ENCODE measurements at places on chromosomes 5 and 9.

DNA sequence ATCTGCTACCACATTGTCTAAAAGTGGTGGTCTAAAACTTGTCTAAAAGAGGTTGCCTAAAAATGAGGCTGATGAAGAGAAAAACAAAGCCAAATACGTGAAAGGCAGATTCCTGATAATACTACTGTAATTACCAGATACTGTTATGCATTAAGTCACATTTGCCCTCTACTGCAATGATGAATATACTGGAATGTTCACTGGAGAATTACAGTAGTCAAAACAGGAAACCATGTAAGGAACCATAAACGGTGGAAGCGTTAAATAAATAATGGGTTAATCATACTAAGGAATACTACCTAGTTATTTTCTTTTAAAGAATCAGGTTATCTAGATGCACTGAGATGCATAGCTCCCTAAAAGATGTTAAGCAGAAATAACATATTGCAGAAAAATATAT is 201.3 kb downstream of the MCTP1 start:
- DNase-seq: no peak

- no peak for DNase-seq
Measured at GRCh38 chr5:124651663-124652513, 94.6 kb downstream of the ZNF608 start.

DNA sequence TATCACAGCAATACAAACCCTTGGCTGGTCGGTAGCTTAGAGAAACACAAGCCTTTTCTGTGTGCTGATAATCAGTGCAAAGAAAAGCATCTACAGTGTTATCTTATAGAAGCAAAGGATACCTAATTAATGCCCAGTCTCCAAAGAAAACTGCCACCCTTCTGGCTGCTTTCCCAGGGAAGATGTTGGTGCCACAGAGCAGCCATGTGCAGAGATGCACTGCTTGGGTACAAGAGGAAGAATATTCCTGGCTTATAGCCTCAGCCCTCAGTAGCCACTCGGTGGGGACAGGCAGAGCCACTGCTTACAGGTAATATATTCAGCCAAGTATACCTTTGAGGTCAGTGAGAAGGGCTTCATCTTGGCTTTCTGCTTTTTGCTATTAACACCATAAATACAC is 185.3 kb downstream of the PCSK1 start:
- DNase-seq: no peak

DNA sequence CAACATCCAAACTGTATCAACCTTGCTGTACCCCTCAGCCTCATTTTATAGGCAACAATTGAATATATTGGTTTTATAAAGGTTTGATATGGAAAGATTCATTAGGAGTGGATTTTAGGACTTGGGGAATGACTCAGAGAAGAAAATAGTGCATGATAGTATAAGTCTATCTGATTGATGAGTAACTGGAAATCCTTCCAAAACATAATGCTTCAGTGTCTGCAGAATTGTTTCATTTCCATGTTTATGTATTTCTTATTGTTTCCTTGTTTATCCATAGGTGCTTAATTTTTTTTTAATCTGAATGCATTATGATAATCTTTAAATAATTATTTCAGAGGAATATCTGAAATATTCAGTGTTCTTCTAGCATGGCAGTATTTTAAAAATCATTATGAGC is 12.6 kb downstream of the JAK2 start:
- no peak for DNase-seq

- no peak for DNase-seq
Measured at GRCh38 chr9:15295761-15296405, 11.1 kb downstream of the TTC39B start.

DNA sequence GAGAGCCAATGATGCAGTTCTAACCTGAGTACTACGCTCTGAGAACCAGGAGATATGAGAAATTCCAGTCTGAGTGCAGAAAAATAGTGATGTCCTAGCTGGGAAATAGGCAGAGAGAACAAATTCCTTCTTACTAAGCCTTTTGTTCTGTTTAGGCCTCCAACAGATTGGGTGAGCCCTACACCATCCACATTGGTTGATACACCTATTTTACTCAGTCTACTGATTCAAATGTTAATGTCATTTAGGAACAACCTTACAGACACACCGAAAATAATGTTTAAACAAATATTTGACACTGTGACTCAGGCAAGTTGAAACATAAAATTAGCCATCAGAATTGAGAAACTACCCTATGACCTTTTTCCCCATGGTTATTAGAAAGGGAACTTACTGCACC is 333.9 kb upstream of the IZUMO3 start:
- no peak for DNase-seq

- no peak for DNase-seq
Measured at GRCh38 chr5:145982572-145983318, 46.4 kb downstream of the SH3RF2 start.

DNA sequence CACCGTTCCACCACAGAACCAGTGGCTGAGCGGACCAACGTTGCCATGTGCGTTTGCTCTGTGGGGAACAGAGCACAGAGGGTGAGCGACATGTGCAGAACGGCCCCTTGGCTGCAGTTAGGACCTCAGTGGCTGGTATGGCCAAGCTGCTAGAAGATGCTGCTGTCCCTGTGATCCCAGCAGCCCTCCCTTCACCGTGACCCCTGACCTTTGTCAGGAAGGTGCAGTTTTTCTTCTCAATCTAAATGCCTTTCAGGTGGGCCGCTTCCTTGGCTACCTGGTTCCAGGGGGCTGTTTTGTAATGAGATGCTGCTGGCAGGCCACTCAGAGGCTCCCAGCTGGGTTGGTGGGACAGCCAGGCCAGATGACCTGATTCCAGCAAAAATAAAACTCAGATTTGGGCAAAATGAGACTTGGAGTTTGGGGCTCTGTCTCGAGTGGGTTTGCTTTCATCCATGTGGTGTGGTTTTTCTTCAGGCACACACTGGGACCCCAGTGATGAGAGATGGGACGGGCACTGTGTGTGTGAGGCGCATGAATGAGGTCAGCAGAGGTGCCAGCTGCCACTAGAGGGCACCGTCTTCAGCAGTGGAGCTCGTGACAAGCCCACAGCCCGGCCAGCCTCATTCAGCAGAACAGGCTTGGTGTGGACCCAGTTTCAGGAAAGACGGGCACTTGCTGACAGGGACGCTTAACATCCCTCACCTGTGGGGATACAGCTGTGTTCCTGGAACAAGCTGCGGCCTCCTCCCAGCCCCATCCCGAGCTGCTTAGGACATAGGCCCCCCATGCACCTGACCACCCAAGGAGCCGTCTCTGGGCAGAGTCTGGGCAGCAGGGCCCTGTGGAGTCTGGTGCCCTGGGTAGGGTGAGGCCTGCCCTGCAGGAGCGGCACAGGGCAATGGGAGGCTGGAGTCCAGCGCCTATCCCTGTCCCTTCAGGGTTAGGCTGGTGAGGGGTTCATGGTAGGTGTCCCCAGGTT is 4.1 kb downstream of the MRPS2 start:
- no peak for DNase-seq

GRCh38 chr9:91741522-91741921 is 208.5 kb downstream of the ROR2 start:
- no peak for DNase-seq

DNA sequence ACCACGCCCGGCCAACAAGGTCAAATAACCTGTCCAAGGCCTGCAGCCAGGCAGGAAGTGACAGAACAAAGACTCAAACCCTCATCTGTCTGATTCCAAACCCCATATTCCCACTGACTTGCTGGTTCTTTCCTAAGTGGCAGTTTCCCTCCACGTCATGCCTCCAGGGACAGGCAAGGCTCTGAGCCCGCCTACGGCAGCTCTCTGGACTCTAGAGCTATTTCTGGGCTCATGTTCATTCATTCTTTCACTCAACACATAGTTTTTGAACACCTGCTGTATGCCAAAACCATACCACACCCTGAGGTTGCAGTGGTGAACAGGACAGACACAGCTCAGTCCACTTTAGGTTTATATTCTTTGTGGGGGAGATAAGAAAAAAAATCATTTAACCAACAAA is 5.2 kb upstream of the FBP1 start:
- no peak for DNase-seq

DNA sequence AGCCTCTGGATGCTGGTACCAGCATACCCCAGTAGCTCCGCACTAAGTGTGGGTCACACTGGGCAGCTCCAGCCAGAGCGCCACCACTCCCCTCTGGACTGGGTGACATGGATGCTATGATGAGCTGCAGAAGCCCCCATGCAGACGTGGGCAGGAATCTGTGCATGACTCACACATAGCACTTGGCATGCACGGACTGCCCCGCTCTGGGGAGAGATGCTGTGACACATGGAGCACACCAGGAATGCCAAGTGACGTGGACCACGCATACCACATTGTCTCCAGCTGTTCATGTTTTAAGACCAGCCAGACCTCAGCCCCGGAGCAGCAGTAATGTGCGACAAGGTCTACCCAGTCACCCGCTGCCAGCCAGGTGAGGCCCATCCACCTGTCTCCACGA is 64.1 kb downstream of the SEMA4D start:
- no peak for DNase-seq

DNA sequence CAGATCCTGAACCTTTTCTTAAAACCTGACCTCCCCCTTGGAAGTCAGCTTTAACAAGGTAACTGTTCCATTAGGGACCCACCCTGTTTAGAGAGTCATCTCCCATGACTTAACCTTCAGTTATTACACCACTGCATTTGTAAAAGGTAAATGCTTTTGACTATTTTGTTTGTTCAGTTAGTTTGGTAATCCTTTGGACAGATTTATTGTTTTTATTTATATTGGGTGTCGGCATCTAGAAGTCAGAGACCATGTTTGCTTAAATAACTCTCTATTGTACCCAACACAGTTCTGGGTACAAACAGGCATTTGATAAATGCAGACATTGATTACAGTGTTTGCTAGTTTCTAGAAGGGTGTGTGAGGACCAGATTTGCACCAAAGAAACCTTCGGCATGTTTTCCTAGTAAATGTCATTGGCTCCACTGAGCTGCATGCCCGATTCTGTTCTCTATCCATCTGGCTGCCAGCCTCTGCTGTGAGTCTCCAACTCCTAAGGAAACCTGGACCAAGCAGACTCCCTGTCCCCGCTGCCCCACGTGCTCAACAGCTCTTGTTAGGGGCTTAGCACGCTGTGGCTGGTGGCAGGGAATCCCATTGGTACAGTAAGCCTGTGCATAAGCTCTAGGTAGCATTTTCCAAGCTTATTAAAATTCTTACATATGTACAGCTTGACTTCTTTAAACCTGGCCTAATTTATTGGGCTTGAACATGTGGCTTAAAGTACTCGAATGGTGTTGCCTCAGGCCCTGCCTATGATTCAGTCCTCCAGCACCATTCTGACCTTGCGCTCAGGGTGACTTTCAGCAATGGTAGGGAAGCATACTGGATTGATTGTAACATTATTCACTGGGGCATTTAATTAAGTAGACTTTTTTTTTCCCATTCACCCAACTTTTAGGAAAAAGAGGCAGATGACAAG is 6.6 kb downstream of the PCBD2 start:
- DNase-seq: no peak

GRCh38 chr9:133509179-133510083 is 15.3 kb downstream of the MYMK start:
- DNase-seq: no peak

DNA sequence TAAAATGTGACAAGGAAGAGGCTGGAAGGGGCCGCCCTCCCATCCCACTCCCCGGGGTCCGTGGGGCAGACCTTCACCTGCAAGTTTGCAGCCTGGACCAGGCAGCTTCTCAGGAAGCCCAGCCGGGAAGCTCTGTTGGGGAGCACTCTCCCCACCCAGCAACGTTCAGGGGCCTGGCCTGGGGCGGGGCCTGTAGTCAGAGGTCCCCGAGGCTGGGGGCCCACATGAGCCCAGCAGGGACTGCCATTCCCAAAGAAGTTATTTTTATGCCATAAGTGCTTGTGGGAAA is 32.7 kb upstream of the NOTCH1 start:
- no peak for DNase-seq

GRCh38 chr9:107309271-107309670 is 26.2 kb downstream of the RAD23B start:
- no peak for DNase-seq

DNA sequence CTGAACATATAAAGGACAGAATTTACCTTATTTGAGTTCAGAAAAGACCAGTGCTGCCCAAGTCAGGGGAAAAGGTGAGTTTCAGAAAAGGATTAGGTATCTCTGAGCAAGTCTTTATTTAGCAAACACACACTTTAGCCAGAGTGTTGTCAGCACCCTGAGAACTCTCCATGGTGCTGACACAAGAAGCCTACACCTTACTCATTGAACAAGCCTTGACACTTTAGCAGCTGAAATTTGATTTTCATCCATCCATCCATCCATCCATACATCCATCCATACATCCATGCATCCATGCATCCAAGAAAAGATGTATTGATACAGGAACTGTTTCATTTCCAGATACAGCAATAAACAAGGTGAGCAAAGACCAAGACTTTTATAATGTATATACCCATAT is 311.2 kb downstream of the TRIM32 start:
- no peak for DNase-seq

DNA sequence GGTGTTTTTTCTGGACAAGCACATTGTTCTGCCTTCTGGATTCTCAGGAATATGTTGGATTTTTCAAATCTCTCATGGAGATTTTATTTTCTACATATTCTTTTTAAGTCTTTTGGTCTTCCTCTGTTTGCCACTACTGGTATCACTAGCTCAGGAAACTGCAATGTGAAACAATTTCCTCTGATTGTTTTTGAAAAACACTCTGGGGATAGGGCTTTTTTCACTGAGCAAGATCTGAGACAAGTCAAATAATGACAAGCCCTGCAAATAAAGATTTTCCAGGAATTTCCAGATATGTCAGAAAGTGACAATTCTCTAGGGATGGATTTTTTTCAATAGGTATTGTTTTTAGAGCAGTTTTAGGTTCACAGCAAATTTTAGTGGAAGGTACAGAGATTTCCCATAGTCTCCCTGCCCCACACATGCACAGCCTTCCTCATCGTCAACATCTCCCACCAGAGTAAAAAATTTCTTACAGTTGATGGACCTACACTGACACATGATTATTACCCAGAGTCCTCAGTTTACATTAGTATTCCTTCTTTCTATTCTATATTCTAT is 86.9 kb upstream of the TMEM161B start:
- no peak for DNase-seq

DNA sequence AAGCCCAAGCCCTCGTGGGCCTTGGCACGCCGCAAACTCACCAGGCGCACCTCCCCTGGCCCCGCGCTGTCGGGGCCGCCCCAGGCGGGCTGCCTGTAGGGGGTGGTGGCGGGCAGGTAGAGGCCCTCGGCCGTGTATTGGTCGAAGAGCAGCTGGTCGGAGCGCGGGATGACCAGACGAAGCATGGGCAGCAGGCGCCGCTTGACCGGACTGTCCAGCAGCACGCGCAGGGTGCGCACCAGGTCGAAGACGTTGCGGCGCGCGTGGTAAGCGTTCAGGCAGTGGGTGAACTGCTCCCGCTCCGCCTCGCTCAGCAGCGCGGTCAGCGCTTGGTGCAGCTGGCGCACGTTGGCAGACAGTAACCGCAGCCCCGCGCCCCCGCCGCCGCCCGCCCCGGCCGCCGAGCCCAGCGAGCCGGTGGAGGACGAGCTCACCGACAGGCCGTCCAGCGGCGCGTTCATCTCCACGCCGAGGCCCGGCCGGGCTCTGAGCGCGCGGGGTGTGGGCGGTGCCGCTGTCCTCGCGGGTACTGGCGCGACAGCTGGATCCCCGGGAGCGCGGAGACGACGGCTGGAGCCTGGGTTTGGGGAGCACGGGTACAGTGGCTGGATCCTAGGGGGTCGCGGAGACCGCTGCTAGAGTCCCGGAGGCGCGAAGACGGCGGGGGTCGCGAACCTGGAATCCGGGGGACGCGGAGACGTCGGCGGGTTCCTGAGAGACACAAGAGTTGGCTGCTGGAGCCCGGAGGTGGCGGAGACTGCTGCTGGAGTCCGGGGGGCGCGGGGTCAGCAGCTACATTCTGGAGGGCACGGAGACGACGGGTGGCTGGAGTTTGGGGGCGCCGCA is 709 bp downstream of the WHRN start:
- no peak for DNase-seq

Measured in stimulated activated CD4-positive, alpha-beta T cell treated with anti-CD3 and anti-CD28 coated beads, Interleukin-1b, Interleukin-23, amount 100 ng/mL, for 1 hour (primary cell).